ENCODE measurements at places on chromosomes 11 and 22. TPM values are rescaled to one million over a fixed set of nuclear protein-coding genes. Genes with fewer than 3 reads are reported as not detected.

GRCh38 chr11:2002042-2002776 lies 4.6 kb upstream of the H19 start:
- DNase-seq = no peak

KIRREL3 gene
- 0.71 TPM for total RNA-seq

PLAAT2 gene
- total RNA-seq = 2.2 TPM

- DNase-seq = peak; percentile 76
These were observed 7.1 kb downstream of the USP18 start for GRCh38 chr22:18156878-18157713.

DNA sequence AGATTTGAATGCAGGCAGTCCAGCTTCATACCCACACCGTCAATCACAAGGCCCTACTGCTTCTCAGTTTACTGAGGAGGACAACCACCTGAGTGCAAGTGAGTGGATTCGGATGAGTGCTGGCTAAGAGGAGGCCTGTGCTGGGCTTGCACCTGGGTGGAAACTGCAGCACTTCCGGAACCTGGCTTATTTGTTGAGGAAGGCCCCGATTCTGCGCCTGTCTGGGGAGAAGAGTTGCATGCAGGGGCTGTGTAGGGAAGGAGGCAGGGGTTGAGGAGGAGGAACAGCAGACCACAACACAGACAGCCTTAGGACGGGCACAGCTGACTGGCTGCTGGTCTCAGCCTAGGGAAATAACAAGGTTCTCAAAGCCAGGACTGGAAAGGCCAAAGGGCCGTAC lies 20.8 kb downstream of the ABTB2 start:
- DNase-seq = no peak
